ENCODE measurements at places on chromosomes 5 and 9.

DNA sequence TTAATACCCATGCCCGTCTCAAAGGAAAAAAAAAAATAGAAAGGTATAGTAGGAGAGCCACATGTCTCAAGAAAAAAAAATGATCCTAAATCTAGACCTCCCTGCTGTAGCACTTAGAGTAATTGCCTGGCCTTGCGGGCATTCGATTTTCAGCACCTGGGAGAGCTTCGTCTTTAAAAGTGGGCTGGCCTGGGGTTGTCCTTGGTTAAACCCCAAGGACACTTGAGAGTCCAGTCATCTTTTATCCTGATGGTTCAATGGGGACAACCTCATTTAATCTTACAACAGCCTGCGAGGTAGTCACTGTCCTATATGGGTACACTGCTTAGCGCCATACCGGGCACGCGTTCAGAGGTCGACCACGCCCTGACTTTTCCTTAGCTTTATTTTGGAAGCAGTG is 60.1 kb downstream of the MAT2B start:
- DNase-seq: no peak

GRCh38 chr5:164235300-164235891 is 730.0 kb downstream of the MAT2B start:
- DNase-seq: no peak

DNA sequence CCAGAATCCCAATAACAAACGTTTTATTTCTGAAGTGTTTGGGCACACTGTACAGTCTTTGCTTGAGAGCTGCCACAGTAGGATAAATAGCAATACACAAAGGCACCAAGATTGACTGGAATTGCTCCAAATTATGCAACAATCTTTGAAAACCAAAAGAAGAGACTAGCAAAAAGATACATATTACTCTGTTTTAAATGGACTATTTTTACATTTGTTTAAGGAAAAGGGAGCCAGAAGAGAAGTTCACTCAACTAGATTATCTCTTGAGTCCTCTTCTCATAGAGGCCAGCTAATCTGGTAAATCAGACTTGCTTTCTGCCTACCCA is 385.0 kb upstream of the SLC30A5 start:
- no peak for DNase-seq

GRCh38 chr9:125841444-125841843 is 94.3 kb downstream of the PBX3 start:
- no peak for DNase-seq

DNA sequence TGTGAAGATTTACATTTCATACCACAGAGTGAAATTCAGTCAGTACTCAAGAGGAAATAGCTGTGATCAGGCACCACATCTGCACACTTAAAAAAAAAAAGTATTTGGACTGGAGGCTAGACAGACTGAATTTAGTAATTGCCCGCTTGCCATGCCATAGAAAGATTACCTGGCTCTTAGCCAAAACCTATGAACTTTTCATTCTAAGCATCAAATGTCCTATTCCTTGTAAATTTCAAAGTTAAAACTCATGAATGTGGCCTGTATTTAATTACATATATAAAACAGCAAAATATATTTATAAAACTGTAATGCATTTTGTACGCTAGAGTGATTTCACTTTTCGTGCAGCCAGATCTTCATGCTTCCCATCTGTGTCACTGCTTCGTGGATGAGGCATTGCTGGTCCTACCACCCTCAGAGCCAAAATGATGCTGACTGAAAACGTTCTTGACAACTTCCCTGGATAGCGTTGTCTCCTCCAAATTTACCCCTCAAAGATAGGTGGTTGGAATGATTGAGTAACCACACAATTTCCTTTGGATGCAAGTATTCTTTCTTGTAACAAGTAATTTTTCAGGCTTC is 447.9 kb upstream of the SGCD start:
- no peak for DNase-seq

DNA sequence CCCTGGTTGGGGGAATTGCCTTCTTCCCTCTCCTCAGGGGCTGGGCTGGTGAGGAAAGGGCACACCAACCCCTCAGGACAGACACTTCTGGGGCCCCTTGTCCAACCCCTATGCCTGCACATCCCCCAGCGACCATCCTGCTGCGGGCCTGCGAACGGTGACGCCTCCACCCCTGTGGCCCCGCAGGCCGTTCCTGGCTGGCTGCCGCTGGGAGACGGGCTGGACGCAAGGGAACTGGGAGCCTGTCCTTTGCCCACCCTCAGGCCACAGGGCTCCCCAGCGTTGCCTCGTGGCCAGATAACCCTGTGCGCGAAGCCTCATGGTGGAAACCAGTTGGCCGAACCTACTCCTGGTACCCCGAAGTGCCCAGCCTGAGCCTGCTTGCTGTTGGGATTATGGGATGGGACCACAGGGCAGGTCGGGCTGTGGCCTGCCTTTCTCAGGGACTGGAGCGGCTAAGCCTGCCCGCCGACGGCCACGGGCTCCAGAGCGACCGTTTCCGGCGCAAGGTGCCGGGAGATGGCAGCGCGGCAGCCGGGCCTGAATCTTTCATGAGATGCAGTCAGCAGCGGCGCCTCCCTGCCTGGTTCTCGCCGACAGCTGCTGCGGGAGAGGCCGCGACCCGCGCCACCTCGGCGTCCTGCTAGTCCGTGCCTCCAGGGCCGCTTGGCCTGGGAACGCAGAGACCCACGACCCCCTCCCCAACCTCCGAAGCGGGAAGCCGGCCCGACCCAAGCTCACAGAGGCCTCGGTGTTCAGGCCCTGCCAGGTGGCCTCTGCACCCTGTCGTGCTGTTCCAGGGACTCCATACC is 6.5 kb upstream of the PITX1 start:
- DNase-seq: no peak

DNA sequence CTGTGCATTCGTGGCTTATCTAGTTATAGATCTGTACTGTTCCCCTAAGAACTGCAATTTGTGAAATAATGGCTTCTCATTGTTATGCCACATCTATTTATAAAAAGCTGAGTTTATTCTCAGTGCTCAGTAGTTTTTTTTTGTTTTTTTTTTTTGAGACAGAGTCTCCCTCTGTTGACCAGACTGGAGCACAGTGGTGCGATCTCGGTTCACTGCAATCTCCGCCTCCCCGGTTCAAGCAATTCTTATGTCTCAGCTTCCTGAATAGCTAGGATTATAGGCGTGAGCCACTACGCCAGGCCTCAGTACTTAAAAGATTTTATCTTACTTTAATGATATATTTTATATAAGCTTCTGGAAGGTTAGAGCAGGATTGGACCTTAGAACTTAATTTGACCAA is 19.0 kb downstream of the SEC61B start:
- no peak for DNase-seq

DNA sequence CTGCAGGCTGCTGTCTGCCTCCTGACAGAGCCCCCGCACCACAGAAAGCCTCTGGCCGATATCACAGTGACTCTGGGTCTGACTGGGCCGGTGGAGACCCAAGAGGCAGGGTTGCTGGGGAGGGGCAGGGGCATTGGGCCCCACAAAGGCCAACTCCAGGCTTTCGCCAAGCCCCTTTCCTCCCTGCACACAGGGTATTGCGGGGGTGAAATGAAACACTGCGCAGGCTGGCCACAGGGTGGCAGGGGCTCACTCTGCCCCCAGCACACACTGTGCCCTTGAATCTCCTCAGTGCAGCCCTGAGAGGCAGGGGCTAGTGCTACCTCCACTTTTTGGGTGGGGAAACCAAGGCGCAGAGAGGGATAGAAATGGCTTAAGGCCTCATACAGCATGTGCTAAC is 44.6 kb downstream of the BARX1 start:
- DNase-seq: no peak

All from stimulated activated CD4-positive, alpha-beta T cell treated with anti-CD3 and anti-CD28 coated beads, TNF-alpha, amount 100 ng/mL, for 48 hours (primary cell).